ENCODE measurements at places on chromosomes 3 and 15.

GRCh38 chr3:72238010-72238691 is 453.2 kb upstream of the PROK2 start:
- DNase-seq = no peak

DNA sequence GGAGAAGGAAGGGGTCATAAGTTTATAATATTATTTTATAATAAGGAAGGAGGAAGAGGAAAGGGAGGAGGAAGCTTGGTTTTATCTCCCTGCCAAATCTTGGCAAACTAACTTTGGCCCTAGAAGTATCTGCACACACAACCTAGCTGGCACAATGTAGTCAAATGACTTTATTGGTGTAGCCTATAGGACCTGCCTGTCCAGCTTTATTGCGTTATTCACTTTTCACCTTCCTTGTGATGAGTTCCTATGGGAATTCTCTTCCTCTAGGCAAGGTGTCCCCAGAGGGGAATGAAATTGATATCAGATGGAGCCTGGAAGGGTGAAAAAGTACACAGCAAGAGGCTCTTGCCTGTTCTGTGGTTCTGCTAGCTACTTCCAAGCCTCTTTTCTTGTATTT is 111.2 kb upstream of the SLC25A36 start:
- no peak for DNase-seq

DNA sequence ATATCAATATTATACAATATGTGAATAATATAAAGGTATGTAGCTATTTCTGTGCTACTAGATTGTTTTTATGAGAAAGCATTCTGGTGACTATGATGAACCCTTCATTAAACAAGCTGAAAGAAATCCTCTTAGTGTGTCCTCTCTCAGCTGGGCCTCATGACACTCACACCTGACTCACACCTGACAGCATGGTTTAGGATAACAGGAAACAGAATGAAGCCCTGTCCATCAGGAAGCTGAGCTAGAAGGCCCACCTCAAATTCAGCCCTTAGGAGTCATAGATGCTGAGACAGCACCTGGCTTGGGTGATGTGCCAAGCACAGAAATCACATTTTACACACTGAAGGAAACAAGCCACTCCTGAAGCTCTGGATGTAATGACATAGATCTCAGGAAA is 30.8 kb downstream of the CHCHD4 start:
- DNase-seq = no peak

- no peak for DNase-seq
Observed at GRCh38 chr3:9109568-9109914, 139.9 kb downstream of the SRGAP3 start.

- no peak for DNase-seq
Observed at GRCh38 chr3:168285506-168285905, 189.8 kb upstream of the GOLIM4 start.
